ENCODE measurements at places on chromosomes 7 and 10.

- no peak for DNase-seq
Observed at GRCh38 chr7:157573244-157573643, 236.4 kb downstream of the DNAJB6 start.

DNA sequence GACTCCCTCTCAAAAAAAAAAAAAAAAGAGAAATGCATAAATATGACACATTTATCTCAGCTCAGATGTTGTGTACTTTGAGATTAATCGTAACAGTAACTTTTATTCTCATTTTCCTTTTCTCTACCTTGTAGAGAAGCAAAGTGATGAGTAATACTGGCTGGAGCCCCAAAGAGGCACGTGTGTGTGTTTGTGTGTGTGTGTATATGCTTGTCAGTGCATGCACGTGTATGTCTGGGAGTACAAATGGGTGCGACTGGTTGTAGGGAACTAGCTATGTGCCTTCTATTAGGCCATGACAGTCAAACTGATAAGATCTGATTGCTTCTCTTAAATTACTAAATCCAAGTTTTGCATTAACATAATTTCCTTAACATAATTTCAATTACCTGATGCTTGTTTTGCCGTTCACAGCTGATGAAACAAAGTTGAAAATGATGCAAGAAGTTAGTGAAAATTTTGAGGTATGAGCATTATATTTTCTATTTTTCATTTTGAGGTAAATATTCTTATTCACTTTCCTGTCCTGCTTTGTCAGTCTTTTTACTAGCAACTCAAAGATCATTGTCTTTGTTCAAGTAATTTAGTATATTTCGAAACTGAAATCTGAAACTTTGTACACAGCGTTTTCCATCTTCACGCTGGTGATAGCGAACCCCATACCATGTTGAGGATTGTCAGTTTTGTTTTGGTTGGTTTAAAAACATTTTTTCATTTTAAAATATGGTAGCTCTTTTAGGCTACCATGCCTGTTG, 3.4 kb downstream of the TRRAP start:
- DNase-seq: no peak

- DNase-seq: no peak
Observed at GRCh38 chr7:99028261-99028973, 115.5 kb downstream of the SMURF1 start.

DNA sequence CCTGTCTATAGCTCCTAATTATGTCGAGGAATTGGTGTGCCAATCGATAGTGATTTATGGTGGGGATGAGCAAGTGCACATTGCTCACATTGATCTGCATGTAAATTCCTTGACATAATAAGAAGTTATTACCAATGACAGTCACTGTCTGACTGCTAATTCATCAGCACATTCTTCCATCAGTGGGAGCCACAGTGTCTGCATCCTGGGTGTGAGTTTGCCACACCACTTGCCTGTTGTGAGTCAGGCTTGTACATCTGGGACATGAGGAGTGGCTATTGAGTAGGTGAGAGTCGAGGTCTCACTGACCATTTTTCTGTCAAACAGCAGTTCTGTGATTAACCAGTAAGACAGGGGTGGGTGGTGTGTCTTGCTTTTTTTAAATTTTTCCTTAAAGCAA, 263.4 kb downstream of the LRMDA start:
- DNase-seq: no peak

GRCh38 chr7:132203021-132203420, 373.2 kb downstream of the PLXNA4 start:
- no peak for DNase-seq

DNA sequence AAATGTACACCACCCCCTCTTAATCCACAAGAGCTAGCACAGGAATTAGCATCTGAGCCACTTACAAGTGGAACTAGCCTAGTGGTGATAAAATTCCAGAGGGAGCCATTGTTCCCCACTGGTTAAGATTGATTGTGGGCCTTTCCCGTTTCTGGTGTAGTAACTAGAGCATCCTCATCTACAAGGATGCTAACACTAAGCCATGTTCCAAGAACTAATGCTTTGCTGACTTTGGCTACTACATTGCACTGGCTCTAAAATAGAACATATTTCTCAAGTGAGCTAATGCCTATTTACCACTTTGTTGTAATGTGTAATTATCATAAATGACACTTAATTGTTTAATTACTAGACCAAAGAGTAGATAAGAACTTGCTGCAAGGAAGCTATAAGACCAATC, 143.7 kb downstream of the FZD1 start:
- no peak for DNase-seq
